ENCODE measurements at places on chromosomes 1 and 21. TPM values are rescaled to one million over a fixed set of nuclear protein-coding genes. Genes with fewer than 3 reads are reported as not detected.

MSH4 gene
- 0.66 TPM for total RNA-seq

SRM gene
- total RNA-seq = 8.2 TPM

ZNF593OS gene
- total RNA-seq = not detected

THRAP3 gene
- total RNA-seq = 67.5 TPM
